ENCODE measurements at places on chromosomes 12 and 14. TPM values are rescaled to one million over a fixed set of nuclear protein-coding genes. Genes with fewer than 3 reads are reported as not detected.

DNA sequence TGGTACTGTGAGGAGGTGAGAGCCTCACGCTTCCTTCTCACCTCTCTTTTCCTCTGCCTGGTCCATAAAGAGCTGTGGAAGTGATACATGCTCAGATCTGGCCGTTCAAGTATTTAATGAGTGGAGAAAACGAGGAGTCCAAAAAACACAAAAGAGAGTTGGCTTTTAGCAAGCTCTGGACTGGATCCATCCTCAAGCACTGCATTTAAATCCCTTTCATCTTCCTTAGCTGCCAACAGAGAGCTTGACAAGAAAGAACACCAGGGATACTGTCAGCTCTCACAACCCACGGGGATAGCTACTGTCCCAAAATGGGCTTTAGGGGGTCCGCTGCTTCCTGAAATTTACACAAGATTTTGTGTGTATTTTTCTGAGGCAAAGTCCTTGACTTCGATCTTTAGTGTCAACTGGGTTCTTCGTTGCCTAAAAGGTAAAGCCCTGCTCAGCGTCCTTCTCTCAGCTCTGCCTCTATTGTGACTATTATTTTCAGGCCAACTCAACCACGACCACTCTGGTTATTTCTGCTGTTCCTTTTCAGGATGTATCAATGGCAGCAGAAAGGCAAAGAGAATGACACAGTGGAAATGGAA, 120.9 kb downstream of the TMTC1 start:
- no peak for DNase-seq

- DNase-seq: no peak
Observed at GRCh38 chr12:114698566-114699163, 14.7 kb upstream of the TBX3 start.

RAB35 gene
- polyA plus RNA-seq: 41.6 TPM

- no peak for DNase-seq
Observed at GRCh38 chr12:96186607-96187301, 7.4 kb upstream of the ELK3 start.

- DNase-seq: no peak
Observed at GRCh38 chr12:74242088-74242487, 295.5 kb upstream of the ATXN7L3B start.

Data from right renal pelvis (tissue), 4 donors.